Progenitor cell of endocrine pancreas (in vitro differentiated cells): ENCODE measurements at places on chromosomes 1 and 21.
A peak's percentile ranks its signal among the peaks of the same experiment; 100 is the strongest.

DNA sequence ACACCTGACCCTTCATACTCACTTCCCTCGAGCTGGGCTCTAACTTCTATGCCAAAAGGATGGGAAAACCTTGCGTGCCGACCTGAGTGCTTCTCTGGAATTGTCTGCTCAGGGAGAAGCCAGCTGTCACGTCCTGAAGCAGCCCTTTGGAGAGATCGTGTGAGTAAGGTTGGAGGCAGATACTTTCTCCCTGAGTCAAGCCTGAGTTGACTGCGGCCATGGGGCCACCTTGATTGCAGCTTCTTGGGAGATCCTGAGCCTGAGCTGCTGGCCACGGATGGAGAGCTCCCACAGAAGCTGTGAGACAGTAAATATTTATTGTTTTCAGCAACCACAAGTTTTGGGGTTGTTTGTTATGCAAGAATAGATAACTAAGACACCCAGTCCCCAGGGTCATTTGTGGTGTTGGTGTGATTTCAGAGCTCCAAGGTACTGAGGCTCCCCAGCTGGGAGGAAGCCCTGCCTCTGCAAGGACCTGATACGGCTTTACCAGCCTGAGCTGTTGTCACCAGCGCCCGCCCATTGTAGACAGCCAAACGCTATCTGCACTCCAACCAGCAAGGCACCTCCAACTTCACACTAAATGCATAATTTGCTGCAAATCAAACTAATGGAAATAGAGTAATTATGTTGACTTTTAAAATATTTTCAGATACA is 531.6 kb downstream of the PTPRU start:
- peaks cover 31% of the 10 kb centered on the region for H3K27me3 ChIP-seq
- no peak for DNase-seq
- no peaks in the 10 kb centered on the region for H3K36me3 ChIP-seq
- no peaks in the 10 kb centered on the region for H3K4me1 ChIP-seq
- no peak overlapping the region for H3K4me3 ChIP-seq
- H3K27ac ChIP-seq, result no peak overlapping the region

- peak overlapping the region; percentile 84 for H3K27ac ChIP-seq
- peaks cover 2% of the 10 kb centered on the region for H3K36me3 ChIP-seq
- DNase-seq, result no peak
- H3K4me1 ChIP-seq, result peaks cover 40% of the 10 kb centered on the region
- no peaks in the 10 kb centered on the region for H3K27me3 ChIP-seq
Observed at GRCh38 chr1:168498159-168498631, 45.6 kb downstream of the XCL2 start.

GRCh38 chr1:204902671-204903070 is 32.0 kb downstream of the NFASC start:
- no peak overlapping the region for H3K27ac ChIP-seq
- H3K4me1 ChIP-seq, result no peaks in the 10 kb centered on the region
- peaks cover 5% of the 10 kb centered on the region for H3K27me3 ChIP-seq
- no peak for DNase-seq

- H3K27me3 ChIP-seq, result no peaks in the 10 kb centered on the region
- H3K36me3 ChIP-seq, result no peaks in the 10 kb centered on the region
- no peak overlapping the region for H3K4me3 ChIP-seq
- H3K4me1 ChIP-seq, result peaks cover 2% of the 10 kb centered on the region
- H3K27ac ChIP-seq, result no peak overlapping the region
Observed at GRCh38 chr1:238675221-238675620, 711.1 kb upstream of the CHRM3 start.

DNA sequence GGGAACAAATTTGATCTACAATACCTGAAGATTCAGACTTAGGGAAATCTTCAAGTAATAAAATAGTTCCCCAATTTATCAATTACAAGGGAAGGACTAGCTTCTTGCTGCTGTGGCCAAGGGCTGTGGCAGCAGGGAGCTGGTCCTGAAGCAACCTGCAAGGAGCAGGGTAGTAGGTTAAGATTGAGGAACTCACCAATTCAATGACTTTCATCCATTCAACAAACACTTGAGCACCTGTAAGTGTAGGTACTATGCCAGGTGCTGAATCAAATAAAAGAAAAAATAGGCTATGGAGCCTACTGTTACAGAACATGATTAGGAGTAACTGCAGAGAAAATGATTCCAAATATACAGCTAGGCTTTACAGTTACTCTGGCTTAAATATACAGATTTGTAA is 64.2 kb upstream of the RBM34 start:
- no peak overlapping the region for H3K27ac ChIP-seq
- no peak overlapping the region for H3K4me3 ChIP-seq
- no peak for DNase-seq
- H3K27me3 ChIP-seq, result no peaks in the 10 kb centered on the region

DNA sequence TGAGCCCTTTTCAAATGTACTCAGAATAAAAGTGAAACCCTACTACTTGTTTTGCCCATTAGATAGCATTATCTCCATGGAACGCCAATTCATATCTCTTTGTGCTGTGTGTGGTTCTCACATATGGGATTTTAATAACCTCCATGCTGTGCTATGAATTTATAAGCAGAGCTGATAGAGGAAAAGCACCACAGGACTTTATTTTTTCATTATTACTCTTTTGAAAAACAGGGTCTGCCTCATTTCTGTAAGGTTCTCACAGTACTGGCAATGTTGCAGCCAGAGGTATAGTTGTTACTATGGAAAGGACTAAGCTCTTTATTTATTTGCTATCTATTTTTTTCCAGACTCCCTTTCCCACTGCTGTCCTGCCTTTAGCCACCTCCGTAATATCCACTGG is 313.7 kb downstream of the ST6GALNAC3 start:
- H3K4me1 ChIP-seq, result peaks cover 7% of the 10 kb centered on the region
- no peak overlapping the region for H3K27ac ChIP-seq
- DNase-seq, result no peak
- H3K27me3 ChIP-seq, result no peaks in the 10 kb centered on the region
- H3K36me3 ChIP-seq, result no peaks in the 10 kb centered on the region

- no peak overlapping the region for H3K27ac ChIP-seq
- H3K4me3 ChIP-seq, result no peak overlapping the region
- no peaks in the 10 kb centered on the region for H3K36me3 ChIP-seq
- peaks cover 1% of the 10 kb centered on the region for H3K4me1 ChIP-seq
Observed at GRCh38 chr1:218476385-218476784, 131.2 kb downstream of the TGFB2 start.

DNA sequence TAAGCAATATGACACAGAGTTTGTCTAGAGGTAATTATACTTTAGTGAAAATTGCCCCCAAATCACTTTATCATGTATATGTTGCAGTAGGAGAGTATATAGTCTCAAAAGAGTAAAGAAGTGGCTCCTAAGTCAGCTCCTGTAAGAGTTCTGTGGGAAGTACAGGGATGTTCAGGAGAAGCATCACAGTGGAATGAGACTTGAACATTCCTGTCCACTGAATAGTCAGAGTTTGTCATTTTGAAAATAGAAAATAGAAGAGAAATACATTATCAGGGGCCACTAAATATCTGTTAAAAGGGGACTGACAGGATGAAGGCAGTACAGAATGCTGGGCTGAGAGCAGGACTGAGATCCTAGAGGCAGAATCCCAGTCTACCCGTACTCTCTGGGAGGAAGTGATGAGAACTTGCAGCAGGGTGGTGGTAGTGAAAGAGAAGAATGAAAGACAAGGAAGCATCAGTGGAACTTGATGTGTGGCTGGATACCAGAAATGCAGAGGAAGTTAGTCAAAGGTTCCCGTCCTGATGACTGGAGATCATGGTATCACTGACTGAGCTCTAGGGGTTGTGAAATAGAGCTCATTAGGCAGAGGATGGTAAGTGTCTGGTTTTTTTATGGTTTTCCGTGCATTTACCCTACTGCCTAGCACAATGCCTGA is 153.4 kb downstream of the FMN2 start:
- peaks cover 2% of the 10 kb centered on the region for H3K36me3 ChIP-seq
- no peak overlapping the region for H3K4me3 ChIP-seq
- peaks cover 8% of the 10 kb centered on the region for H3K4me1 ChIP-seq
- DNase-seq, result no peak

DNA sequence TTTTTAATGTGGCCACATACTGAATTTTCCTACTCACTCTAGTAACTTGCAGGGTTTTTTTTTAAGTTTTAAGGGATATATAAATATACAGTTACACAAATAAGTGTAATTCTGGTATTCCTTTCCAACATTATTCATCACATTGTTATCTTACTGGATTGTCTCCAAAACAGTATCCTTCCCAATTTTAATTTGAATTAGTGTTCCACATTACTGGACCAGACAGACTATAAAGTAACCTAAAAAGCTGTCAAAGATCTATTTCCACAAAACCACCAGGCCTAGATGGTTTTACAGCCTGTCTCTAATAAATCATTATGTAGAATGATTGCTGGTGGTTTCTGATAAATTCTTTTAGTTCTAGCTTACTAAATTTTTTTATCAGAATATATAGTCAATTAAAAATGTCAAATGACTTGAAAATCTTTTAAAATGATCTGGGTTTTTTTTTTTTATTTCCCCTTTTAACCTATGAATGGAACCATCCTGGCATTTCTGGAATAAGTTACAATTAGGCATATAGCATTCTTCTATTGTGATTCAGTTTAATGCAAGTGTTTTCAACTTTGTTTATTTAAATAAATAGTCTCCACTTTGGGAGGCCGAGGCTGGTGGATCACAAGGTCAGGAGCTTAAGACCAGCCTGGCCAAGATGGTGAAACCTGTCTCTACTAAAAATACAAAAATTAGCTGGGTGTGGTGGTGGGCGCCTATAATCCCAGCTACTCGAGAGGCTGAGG is 59.3 kb downstream of the PACC1 start:
- H3K36me3 ChIP-seq, result peaks cover 15% of the 10 kb centered on the region
- no peak overlapping the region for H3K27ac ChIP-seq
- H3K27me3 ChIP-seq, result no peaks in the 10 kb centered on the region
- no peaks in the 10 kb centered on the region for H3K4me1 ChIP-seq

DNA sequence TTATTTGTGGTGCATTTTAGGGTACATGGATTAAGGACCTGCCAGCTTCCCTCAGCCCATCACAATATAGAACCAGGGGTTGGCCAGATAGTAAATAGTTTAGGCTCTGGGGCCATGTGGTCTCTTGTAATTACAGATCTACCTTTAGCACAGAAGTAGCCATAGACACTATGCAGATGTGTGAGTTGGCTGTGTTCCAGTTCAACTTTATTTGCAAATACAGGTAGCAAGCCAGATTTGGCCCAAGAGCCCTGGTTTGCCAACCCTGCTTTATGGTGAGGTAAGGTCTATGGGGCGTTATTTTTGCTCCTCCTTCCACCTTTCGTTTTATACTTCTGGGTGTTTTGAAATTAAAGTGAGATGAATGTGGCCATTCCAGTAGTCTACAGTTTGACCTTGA is 48.7 kb downstream of the MRPS6 start:
- H3K27ac ChIP-seq, result no peak overlapping the region
- no peaks in the 10 kb centered on the region for H3K27me3 ChIP-seq
- peaks cover 11% of the 10 kb centered on the region for H3K4me1 ChIP-seq
- peaks cover 14% of the 10 kb centered on the region for H3K36me3 ChIP-seq

GRCh38 chr1:57464756-57465155 is 40.9 kb upstream of the DAB1 start:
- no peak for DNase-seq
- H3K4me3 ChIP-seq, result no peak overlapping the region
